ENCODE measurements at places on chromosomes 16 and 17. TPM values are rescaled to one million over a fixed set of nuclear protein-coding genes. Genes with fewer than 3 reads are reported as not detected.

MYADML2 gene
- total RNA-seq = not detected

GRAP gene
- total RNA-seq = 0.33 TPM

ABCC3 gene
- 9.7 TPM for total RNA-seq

FOXF1 gene
- total RNA-seq = 39.0 TPM

PIRT gene
- not detected for total RNA-seq

KRT9 gene
- not detected for total RNA-seq

All from smooth muscle cell of trachea (primary cell).